ENCODE measurements at places on chromosomes 4 and X. TPM values are rescaled to one million over a fixed set of nuclear protein-coding genes. Genes with fewer than 3 reads are reported as not detected.

CFP gene
- total RNA-seq: not detected

PAGE1 gene
- not detected for total RNA-seq

TSPAN7 gene
- 12.3 TPM for total RNA-seq

CTBP1 gene
- total RNA-seq: 169 TPM

ARMCX4 gene
- 8.3 TPM for total RNA-seq

GAGE2A gene
- total RNA-seq: not detected

FGG gene
- total RNA-seq: 1,531 TPM

CENPVL1 gene
- not detected for total RNA-seq

ZDHHC15 gene
- total RNA-seq: 1.00 TPM

SMIM43 gene
- total RNA-seq: 0.08 TPM

DRP2 gene
- 0.40 TPM for total RNA-seq

PCYT1B gene
- 17.1 TPM for total RNA-seq

F9 gene
- 13.0 TPM for total RNA-seq

AFM gene
- total RNA-seq: 70.0 TPM

Data from hepatocyte (in vitro differentiated cells).